Calu3 (cell line): ENCODE measurements at places on chromosomes 2 and 18.

DNA sequence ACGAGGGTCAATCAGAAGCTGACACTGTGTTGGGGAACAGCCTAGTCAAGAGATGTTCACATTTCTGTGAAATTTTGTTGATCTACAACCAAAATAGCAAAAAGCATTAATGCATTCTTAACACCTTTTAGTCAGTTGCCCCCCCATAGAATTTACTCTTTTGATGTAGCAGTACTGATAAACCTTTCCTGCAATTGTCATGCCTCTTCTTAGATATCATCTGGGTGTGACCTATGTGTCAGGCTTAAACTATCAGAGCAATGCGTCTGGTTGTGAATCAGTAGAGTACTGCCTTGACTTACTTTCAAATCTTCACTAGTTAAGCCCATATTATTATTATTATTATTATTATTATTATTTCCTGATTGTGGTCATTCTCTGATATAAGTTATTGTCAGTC lies 61.9 kb downstream of the GREB1L start:
- H3K4me1 ChIP-seq = no peaks in the 10 kb centered on the region
- DNase-seq = no peak
- H3K27ac ChIP-seq = no peak overlapping the region
- H3K27me3 ChIP-seq = no peaks in the 10 kb centered on the region
- H3K4me3 ChIP-seq = no peak overlapping the region

DNA sequence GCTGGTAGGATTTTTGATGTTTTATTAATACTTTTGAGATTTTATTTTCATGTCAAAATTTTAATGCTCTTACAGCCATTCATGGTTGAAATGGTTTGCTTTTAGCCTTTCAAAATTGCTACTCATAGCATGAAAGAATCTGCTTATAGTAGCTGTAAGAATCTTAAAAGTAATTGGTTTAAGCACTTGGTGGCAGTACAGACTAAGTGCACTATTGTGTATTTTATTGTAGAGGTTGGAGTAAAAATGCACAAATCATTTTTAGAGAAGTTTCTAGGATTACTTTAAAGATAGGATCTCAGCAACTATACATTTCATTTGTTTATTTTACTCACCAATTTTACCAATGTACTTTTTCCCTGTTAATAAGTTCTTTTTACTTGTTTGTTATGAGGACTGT lies 205.8 kb downstream of the SPAG16 start:
- no peaks in the 10 kb centered on the region for H3K27me3 ChIP-seq
- no peaks in the 10 kb centered on the region for H3K36me3 ChIP-seq
- no peak for DNase-seq
- H3K4me3 ChIP-seq = no peak overlapping the region

DNA sequence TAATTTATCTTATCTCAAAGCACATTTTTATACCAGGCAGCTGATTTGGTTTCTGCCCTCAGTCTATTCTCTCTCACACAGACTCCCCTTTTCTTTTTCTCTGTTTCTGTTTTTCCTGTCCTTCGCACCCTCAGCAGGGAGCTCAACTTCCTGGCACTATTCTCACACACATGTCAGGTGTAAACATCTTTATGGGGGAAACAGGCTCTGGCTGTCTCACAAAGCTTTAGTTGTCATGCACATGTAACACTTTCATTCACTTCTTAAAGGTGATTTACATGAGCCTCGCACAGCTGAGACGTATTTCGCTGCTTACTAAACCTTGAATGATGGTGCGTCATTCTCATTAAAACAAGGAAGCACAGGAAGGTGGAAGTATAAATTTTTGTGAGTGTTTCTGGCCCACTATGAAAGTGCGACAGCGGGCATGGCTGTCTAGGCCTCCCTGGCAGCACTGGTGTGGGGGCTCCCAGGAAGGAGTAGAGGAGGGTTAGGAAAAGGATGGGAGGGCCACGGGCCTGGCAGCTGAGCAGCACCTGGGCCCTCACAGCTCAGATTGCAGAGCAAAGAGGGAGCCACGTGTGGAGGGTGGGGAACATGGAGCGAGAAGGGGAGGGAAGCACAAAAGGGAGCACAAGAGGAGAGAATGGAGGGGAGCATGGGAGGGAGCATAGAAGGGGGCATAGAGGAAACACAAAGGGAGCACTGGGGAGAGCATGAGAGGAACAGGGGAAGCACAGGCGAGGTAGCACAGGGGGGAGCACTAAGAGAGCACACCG lies 46.2 kb upstream of the SNTG2 start:
- H3K4me3 ChIP-seq = no peak overlapping the region
- H3K27me3 ChIP-seq = no peaks in the 10 kb centered on the region
- no peaks in the 10 kb centered on the region for H3K4me1 ChIP-seq
- no peak for DNase-seq
- H3K36me3 ChIP-seq = no peaks in the 10 kb centered on the region
- no peak overlapping the region for H3K27ac ChIP-seq

DNA sequence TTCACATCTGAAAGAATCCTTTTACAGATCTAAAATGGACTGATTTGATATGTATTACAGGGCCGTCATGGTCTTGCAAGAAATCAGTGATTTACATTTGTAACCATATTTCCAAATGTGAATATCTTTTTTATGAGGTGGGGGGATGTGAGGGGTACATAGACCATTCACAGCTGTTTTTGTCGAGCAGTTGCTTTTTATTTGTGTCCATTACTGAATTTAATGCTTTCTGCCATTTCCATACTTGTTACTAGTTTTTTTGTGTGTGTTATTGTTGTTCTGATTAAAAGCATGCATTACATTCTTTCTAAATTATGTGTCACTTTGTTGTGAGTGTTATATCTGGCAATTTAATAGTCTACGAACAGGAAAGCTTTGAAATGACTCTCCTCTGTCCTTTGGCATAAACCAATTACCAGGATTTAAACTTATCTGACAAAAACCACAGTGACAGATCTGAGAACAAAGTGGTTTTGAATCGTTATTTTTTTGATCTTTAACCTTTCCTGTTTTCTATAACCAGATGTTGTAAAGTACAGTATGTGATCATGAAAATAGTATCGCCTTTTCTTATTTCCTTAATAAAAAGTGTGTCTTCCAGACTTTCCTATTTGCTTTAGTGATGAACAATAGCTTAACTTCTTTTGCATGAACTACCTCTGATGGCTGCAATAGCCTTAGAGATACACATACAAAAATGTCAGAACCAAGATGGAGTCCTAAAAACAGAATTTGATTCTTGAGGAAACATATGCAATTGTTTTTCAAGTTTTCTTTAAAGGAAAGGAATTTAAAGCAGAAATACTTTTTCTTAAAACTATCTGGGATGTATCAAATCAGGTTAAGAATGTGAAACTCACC lies 354.2 kb upstream of the ACVR2A start:
- no peaks in the 10 kb centered on the region for H3K36me3 ChIP-seq
- no peaks in the 10 kb centered on the region for H3K27me3 ChIP-seq
- H3K27ac ChIP-seq = no peak overlapping the region
- no peaks in the 10 kb centered on the region for H3K4me1 ChIP-seq
- H3K4me3 ChIP-seq = no peak overlapping the region

DNA sequence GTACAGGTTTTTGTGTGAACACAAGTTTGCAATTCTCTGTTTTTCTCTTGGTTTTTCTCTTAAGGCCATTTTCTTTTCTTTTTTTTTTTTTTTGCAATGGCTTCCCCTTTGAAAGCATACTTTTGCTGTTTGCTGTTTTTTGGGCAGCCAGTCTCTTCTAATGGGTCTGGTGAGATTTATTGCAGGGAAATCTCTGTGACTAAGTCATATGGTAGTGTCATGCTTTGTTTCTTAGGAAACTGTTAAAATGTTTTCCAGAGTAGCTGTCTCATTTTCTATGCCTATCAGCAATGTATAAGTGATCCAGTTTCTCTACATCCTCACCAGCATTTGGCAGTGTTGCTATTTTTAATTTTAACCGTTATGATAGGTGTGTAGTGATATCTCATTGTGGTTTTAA lies 27.9 kb upstream of the CDCA7 start:
- H3K36me3 ChIP-seq = no peaks in the 10 kb centered on the region
- no peak overlapping the region for H3K4me3 ChIP-seq
- peaks cover 9% of the 10 kb centered on the region for H3K4me1 ChIP-seq
- DNase-seq = no peak
- no peak overlapping the region for H3K27ac ChIP-seq

DNA sequence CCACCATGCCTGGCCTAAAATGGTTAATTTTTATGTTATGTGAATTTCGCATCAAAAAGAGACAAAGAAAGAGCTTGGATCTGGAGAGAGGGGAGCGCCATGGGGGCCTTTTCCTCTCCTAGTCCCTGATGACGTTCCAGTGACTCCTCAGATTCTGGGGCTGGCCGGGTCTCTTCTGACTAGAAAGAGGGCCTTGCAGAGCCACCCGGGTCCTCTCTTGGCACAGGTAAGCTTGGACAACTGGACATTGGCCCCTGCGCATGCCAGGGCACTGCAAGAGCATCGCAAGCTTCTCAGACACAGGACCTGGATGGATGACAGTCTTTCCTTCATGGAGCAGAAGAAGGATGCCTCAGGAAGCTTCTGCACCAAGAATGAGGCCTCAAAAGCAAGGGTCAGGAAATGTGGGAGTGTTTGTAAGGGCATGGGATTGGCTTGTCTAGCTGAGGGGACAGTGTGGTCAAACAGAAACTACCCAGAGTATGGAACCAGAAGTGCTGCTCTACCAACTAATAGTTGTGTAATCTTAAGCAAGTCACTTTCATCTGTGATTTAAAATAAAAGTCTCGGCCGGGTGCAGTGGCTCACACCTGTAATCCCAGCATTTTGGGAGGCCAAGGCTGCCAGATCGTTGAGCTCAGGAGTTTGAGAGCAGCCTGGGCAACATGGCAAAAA lies 35.2 kb downstream of the FOSL2 start:
- H3K36me3 ChIP-seq = no peaks in the 10 kb centered on the region
- no peak overlapping the region for H3K27ac ChIP-seq

DNA sequence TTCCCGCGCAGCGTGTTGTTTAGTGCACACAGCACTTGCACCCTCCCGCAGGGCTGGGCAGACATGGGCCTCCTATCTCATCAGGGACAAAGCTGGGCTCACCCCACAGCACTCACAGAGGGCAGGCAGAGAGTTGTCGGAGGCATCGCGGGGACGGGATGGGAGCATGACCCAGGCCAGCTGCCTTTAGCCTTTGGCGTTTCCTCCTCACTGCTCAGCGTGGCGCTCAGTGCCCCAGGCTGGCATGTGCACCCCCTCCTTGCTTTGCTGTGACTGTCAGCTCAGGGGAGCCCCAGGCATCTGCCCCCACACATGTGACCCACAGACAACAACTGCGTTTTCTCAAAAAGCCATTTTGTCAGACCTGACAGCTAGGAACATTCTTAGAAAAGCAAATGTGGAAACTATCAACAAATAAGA lies 101.1 kb downstream of the RNF144A start:
- H3K27ac ChIP-seq = no peak overlapping the region
- H3K27me3 ChIP-seq = no peaks in the 10 kb centered on the region
- H3K36me3 ChIP-seq = peaks cover 5% of the 10 kb centered on the region
- peaks cover 22% of the 10 kb centered on the region for H3K4me1 ChIP-seq
- no peak for DNase-seq

GRCh38 chr2:227179988-227180685 lies 15.7 kb downstream of the COL4A3 start:
- H3K36me3 ChIP-seq = no peaks in the 10 kb centered on the region
- peak; percentile 22 for DNase-seq
- peak overlapping the region; percentile 41 for H3K4me3 ChIP-seq

GRCh38 chr2:134705861-134706586 lies 12.8 kb downstream of the TMEM163 start:
- no peaks in the 10 kb centered on the region for H3K27me3 ChIP-seq
- no peak overlapping the region for H3K4me3 ChIP-seq
- DNase-seq = no peak
- H3K4me1 ChIP-seq = no peaks in the 10 kb centered on the region
- no peaks in the 10 kb centered on the region for H3K36me3 ChIP-seq

GRCh38 chr2:157509744-157510143 lies 65.9 kb upstream of the CYTIP start:
- no peak overlapping the region for H3K4me3 ChIP-seq
- H3K27ac ChIP-seq = no peak overlapping the region
- no peaks in the 10 kb centered on the region for H3K36me3 ChIP-seq
